Colonic mucosa (tissue), 4 donors: ENCODE measurements at places on chromosomes 7 and 10. TPM values are rescaled to one million over a fixed set of nuclear protein-coding genes. Genes with fewer than 3 reads are reported as not detected.

ATRNL1 gene
- total RNA-seq, result 0.37 TPM

GLRX3 gene
- total RNA-seq, result 50.0 TPM

ARHGAP21 gene
- total RNA-seq, result 84.9 TPM

TUBB8 gene
- not detected for total RNA-seq

CPEB3 gene
- 7.9 TPM for total RNA-seq

HILPDA gene
- total RNA-seq, result 31.4 TPM

STARD3NL gene
- total RNA-seq, result 25.5 TPM

GRCh38 chr10:69797959-69798358, 3.7 kb upstream of the COL13A1 start:
- no peaks in the 10 kb centered on the region for H3K36me3 ChIP-seq
- no peak for DNase-seq
- H3K27me3 ChIP-seq, result peaks cover 13% of the 10 kb centered on the region
- H3K27ac ChIP-seq, result no peak overlapping the region
- no peak overlapping the region for H3K4me3 ChIP-seq
- peaks cover 12% of the 10 kb centered on the region for H3K4me1 ChIP-seq

GRCh38 chr10:16893664-16894063, 76.4 kb upstream of the RSU1 start:
- no peaks in the 10 kb centered on the region for H3K36me3 ChIP-seq
- no peak overlapping the region for H3K27ac ChIP-seq
- DNase-seq, result no peak
- H3K4me1 ChIP-seq, result no peaks in the 10 kb centered on the region
- H3K4me3 ChIP-seq, result no peak overlapping the region

- no peak overlapping the region for H3K27ac ChIP-seq
- no peak for DNase-seq
- no peaks in the 10 kb centered on the region for H3K27me3 ChIP-seq
- no peaks in the 10 kb centered on the region for H3K36me3 ChIP-seq
- H3K4me1 ChIP-seq, result no peaks in the 10 kb centered on the region
These were observed 89.5 kb upstream of the ZNF438 start for GRCh38 chr10:31120961-31121685.

GRCh38 chr10:114825513-114826253, 4.1 kb downstream of the FHIP2A start:
- no peaks in the 10 kb centered on the region for H3K27me3 ChIP-seq
- no peak for DNase-seq
- H3K36me3 ChIP-seq, result no peaks in the 10 kb centered on the region
- H3K4me1 ChIP-seq, result no peaks in the 10 kb centered on the region
- H3K27ac ChIP-seq, result no peak overlapping the region

DNA sequence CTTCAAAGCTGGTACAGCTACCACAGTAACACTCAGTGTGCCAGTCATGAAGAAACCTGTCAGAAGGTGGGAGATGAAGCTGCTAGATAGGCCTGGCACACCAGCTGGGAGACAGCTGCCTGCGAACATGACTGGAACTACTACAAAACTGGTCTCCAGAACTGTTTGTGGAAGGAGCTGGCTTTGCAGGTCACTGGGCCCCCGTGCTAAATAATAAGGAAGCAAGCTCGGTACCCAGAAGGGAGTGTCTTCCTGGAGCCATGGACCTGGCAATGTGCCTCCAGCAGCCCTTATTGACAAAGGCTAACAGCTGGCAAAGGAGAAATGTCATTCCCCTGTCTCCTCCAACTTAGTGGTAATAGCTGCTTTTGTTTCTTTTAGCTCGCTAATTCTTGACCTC, 1217.6 kb upstream of the LRRN3 start:
- no peaks in the 10 kb centered on the region for H3K27me3 ChIP-seq
- peak; percentile 55 for DNase-seq
- no peak overlapping the region for H3K27ac ChIP-seq
- no peaks in the 10 kb centered on the region for H3K4me1 ChIP-seq

DNA sequence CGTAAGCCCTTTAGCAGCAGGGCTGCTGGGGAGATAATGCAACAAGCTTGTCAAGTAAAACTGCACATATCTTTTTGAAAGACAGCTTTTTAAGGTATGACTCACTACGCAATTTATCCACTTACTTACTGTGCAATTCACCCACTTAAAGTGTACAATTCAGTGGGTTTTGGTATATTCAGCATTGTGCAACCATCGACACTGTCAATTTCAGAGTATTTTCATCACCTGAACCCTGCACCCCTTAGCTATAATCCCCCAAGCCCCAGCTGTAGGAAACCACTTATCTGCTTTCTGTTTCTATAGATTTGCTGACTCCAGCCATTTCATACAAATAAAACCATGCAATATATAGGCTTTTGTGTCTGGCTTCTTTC, 168.0 kb downstream of the PTPN20 start:
- H3K36me3 ChIP-seq, result no peaks in the 10 kb centered on the region
- no peak overlapping the region for H3K27ac ChIP-seq
- H3K27me3 ChIP-seq, result no peaks in the 10 kb centered on the region
- no peak overlapping the region for H3K4me3 ChIP-seq

GRCh38 chr10:34885898-34886297, 70.8 kb upstream of the PARD3 start:
- H3K27me3 ChIP-seq, result no peaks in the 10 kb centered on the region
- H3K36me3 ChIP-seq, result no peaks in the 10 kb centered on the region
- H3K4me1 ChIP-seq, result no peaks in the 10 kb centered on the region
- H3K27ac ChIP-seq, result no peak overlapping the region
- no peak for DNase-seq

- no peaks in the 10 kb centered on the region for H3K27me3 ChIP-seq
- H3K36me3 ChIP-seq, result no peaks in the 10 kb centered on the region
- H3K4me1 ChIP-seq, result no peaks in the 10 kb centered on the region
- no peak overlapping the region for H3K27ac ChIP-seq
These were observed 1.9 kb upstream of the TRDMT1 start for GRCh38 chr10:17203416-17203815.

GRCh38 chr10:133039107-133039802, 48.5 kb upstream of the ADGRA1 start:
- peaks cover 7% of the 10 kb centered on the region for H3K27me3 ChIP-seq
- no peaks in the 10 kb centered on the region for H3K36me3 ChIP-seq
- H3K4me1 ChIP-seq, result no peaks in the 10 kb centered on the region
- no peak for DNase-seq
- no peak overlapping the region for H3K4me3 ChIP-seq

GRCh38 chr10:10418387-10418786, 599.3 kb upstream of the CELF2 start:
- H3K4me1 ChIP-seq, result no peaks in the 10 kb centered on the region
- DNase-seq, result no peak
- no peak overlapping the region for H3K27ac ChIP-seq
- no peak overlapping the region for H3K4me3 ChIP-seq
- H3K27me3 ChIP-seq, result no peaks in the 10 kb centered on the region

GRCh38 chr7:2093215-2093842, 139.4 kb downstream of the MAD1L1 start:
- no peaks in the 10 kb centered on the region for H3K27me3 ChIP-seq
- H3K36me3 ChIP-seq, result no peaks in the 10 kb centered on the region
- no peaks in the 10 kb centered on the region for H3K4me1 ChIP-seq
- no peak overlapping the region for H3K4me3 ChIP-seq
- no peak overlapping the region for H3K27ac ChIP-seq

DNA sequence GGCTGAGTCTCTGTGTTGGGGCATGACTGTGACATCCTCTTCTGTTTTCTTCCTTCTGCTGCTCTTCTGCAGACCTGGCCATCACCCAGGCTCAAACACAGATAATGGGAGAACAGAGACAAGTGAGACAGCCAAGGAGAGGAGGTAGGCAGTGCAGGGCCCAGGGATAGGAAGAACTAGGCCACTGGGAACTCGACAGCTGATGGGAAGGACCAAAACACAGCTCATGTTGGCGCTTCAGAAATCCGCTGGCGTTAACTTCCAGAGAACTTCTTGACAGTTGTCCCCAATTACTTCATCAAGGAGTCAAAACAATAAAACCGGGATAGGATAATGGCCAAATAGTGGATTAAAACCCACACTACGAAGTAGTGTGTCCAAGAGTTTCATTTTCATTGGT, 97.0 kb upstream of the PALS2 start:
- no peaks in the 10 kb centered on the region for H3K27me3 ChIP-seq
- DNase-seq, result no peak
- H3K4me3 ChIP-seq, result no peak overlapping the region
- H3K27ac ChIP-seq, result no peak overlapping the region

DNA sequence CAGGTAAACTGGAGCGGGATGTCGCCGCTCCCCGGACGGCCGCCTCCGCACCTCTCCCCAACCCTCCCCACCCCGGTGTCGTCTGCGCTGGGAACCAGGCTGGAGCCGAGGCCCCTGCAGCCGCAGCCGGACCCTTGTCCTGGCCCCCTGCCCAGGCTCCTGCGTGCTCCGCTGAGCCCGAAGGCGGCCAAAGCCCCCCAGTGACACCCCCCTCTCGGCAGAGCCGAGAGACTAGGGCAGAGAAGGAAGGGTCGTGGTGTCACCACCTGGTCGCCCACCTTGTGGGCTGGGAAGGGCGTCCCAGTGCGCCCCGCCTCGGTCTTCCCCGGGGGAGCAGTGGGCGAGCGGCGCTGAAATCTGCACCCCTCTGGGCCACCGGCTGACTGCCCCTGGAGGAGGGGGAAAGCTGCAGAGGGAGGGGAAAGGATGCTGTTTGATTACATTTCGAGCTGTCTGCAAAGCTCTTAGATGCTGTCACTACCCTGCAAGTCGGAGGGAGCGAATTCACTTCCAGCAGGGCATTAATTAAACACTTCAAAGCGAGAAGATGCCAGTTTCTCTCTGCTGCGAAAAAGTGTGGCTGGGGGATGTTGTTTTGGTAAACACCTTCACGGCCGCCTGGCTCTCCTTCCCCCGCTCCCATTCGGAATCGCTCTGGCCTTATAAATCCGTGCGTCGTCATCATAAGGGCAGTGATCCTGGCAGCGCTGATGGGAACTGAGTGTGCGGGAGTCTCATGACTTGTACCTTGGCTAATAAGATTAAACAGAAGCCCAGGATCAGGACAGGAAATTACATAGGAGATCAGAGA, 622 bp downstream of the DYNC1I1 start:
- no peaks in the 10 kb centered on the region for H3K27me3 ChIP-seq
- peak overlapping the region; percentile 59 for H3K4me3 ChIP-seq
- DNase-seq, result no peak

- H3K4me1 ChIP-seq, result no peaks in the 10 kb centered on the region
- H3K27me3 ChIP-seq, result no peaks in the 10 kb centered on the region
- no peak for DNase-seq
These were observed 106.9 kb downstream of the COL28A1 start for GRCh38 chr7:7428806-7429205.

GRCh38 chr7:85688712-85689111, 501.9 kb upstream of the SEMA3D start:
- H3K27ac ChIP-seq, result no peak overlapping the region
- no peaks in the 10 kb centered on the region for H3K36me3 ChIP-seq
- H3K27me3 ChIP-seq, result no peaks in the 10 kb centered on the region

DNA sequence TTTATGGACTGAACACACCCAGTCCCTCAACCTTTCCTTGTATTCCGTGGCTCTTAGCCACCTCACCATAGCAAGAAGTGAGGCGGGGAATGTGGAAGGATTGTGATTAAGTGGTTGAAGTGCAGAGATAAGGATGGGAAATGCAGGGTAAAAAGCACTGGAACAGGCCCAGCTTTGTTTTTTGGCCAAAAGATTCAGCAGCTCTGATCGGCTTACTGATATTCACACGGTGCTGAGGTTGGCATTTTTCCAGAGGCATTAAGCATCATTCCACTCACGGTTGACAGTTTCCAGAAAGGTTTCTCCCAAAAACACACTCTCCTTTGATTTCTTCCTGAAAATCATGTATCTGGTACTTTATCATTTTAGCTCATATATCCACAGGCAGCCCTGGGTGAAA, 544.2 kb downstream of the CNTNAP2 start:
- no peak for DNase-seq
- H3K4me3 ChIP-seq, result no peak overlapping the region
- H3K27ac ChIP-seq, result no peak overlapping the region
- no peaks in the 10 kb centered on the region for H3K4me1 ChIP-seq
- no peaks in the 10 kb centered on the region for H3K27me3 ChIP-seq

- H3K27ac ChIP-seq, result no peak overlapping the region
- DNase-seq, result no peak
- no peaks in the 10 kb centered on the region for H3K36me3 ChIP-seq
- no peak overlapping the region for H3K4me3 ChIP-seq
- H3K4me1 ChIP-seq, result no peaks in the 10 kb centered on the region
These were observed 94.1 kb downstream of the FZD1 start for GRCh38 chr7:91358303-91358702.

DNA sequence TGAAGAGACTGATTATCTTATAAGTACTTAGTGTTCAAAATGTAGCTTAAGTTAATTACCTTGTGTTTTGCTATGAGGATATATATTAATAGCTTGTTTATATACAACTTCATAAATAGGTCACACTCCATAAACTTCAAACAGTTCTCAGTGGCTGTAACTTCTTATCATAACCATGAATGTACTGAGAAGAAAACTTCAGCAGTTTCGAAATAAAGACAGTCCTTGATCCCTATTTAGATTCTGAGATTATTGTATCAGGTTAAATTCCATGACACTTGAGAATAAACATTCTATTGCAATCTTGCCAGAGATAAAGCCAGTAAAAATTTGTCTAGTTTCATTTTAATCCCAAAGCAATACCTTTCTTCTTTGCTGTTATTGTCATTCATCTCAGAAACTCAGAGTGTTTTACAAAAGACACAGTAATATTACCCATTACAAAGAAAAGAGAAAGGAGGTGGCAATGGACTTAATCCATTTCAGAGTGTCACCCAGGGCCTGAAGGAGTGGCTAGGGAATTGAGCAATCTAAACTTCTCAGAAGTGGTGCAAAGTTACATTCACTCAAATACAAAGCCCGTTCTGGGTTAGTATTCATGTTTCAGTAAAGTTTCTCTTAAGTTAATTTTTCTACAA, 403.6 kb downstream of the SEMA3D start:
- no peak for DNase-seq
- H3K36me3 ChIP-seq, result no peaks in the 10 kb centered on the region
- no peaks in the 10 kb centered on the region for H3K4me1 ChIP-seq
- no peak overlapping the region for H3K27ac ChIP-seq
- no peak overlapping the region for H3K4me3 ChIP-seq

DNA sequence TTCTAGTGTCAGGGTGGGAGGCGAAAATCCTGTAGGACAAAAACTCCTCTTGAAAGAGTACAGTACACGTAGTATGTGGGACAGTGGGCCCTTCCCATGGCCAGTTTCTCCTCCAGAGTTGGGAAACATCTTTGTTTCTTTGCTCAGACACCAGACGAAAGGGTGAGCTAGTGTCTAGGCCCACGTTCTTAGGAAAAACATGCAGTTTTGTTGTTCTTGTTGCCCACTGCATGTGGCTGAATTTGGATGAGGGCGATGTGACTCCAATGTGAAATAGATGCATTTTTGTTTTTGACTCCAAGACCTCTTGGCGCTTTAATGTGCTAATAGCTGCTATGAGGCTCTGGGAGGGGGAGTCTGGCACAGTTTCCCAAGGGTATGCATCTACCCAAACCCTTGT, 100.8 kb downstream of the ATXN7L1 start:
- no peaks in the 10 kb centered on the region for H3K27me3 ChIP-seq
- no peaks in the 10 kb centered on the region for H3K4me1 ChIP-seq
- no peak for DNase-seq
- H3K36me3 ChIP-seq, result no peaks in the 10 kb centered on the region

- H3K27me3 ChIP-seq, result no peaks in the 10 kb centered on the region
- no peak for DNase-seq
- H3K4me1 ChIP-seq, result peaks cover 43% of the 10 kb centered on the region
- H3K4me3 ChIP-seq, result no peak overlapping the region
These were observed 13.4 kb downstream of the FAM53B start for GRCh38 chr10:124730790-124731189.

- H3K4me1 ChIP-seq, result peaks cover 8% of the 10 kb centered on the region
- DNase-seq, result no peak
- no peaks in the 10 kb centered on the region for H3K36me3 ChIP-seq
- no peak overlapping the region for H3K27ac ChIP-seq
- H3K4me3 ChIP-seq, result no peak overlapping the region
These were observed 243.9 kb downstream of the ARHGAP21 start for GRCh38 chr10:24479806-24480205.
